ENCODE measurements at places on chromosomes 11 and 22. TPM values are rescaled to one million over a fixed set of nuclear protein-coding genes. Genes with fewer than 3 reads are reported as not detected.

Gene DERL3
- total RNA-seq, result 0.40 TPM

Gene KDM4E
- not detected for total RNA-seq

Gene OR51I1
- not detected for total RNA-seq

Gene DRG1
- 63.0 TPM for total RNA-seq

Gene SAA4
- total RNA-seq, result not detected

Gene MIAT
- total RNA-seq, result 0.35 TPM

Gene DNAJB13
- not detected for total RNA-seq

Gene SCN4B
- not detected for total RNA-seq

Gene PLET1
- not detected for total RNA-seq

Gene MS4A12
- total RNA-seq, result not detected

Gene SCN3B
- 0.23 TPM for total RNA-seq

Gene CRELD2
- total RNA-seq, result 23.2 TPM

Gene SCYL1
- total RNA-seq, result 61.8 TPM

Gene OR4C3
- not detected for total RNA-seq

Gene MFNG
- total RNA-seq, result 3.0 TPM

Gene MUC2
- total RNA-seq, result 0.21 TPM

Gene LARGE1
- 4.1 TPM for total RNA-seq

Gene TSSK2
- not detected for total RNA-seq
